ENCODE measurements at places on chromosomes 11 and 22.

- DNase-seq, result no peak
Observed at GRCh38 chr11:60910281-60910687, 3.7 kb upstream of the TMEM109 start.

GRCh38 chr11:35998634-35999033, 54.8 kb downstream of the LDLRAD3 start:
- DNase-seq, result no peak

DNA sequence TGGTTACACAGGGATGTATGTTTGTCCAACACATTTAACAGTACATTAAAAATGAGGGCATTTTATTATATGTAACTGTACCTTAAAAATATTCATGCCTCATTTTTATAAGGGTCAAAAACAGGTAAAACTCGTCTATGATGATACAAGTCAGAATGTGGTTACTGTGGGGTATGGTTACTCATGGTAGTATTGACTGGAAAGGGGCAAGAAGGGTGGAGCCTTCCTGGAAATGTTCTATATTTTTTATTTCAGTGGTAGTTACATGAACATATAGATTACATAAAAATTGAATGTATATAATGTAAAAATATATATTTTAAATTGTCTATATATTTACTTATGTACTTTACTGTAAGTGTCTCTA, 99.8 kb downstream of the STIM1 start:
- no peak for DNase-seq

- DNase-seq, result peak; percentile 31
Observed at GRCh38 chr11:36376009-36376887, 80.2 kb downstream of the PRR5L start.

DNA sequence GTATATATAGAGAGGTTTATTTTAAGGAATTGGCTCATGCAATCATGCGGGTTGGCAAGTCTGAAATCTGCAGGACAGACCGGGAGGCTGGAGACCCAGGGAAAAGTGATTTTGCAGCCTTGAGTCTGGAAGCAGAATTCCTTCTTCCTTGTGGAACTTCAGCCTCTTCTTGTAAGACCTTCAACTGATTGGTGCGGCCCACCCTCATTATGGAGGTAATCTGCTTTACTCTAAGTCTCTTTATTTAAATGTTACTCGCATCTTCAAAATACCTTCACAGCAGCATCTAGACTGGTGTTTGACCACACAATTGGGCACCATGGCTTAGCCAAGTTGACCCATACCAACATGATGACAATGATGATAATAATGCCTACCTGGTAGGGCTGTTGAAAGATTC, 17.8 kb downstream of the MB start:
- no peak for DNase-seq

DNA sequence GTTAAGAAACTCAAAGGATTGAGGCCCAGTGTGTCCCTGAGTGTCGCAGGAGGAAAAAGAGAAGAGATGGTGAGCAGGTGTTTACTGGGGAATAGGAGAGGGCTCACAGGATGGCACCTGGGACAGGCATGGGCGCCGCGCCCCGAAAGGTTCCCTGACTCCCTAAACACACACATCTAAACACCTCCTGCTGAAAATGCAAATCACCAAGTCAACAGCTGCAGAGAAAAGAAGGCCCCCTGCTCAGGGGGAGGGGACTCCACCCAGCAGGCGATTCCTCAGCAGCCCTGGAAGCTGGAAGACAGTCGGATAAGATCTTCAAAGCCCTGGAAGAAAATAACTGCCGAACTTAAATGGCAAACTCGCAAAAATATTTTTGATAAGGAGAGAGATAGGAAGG, 377.2 kb downstream of the BRD1 start:
- DNase-seq, result no peak

DNA sequence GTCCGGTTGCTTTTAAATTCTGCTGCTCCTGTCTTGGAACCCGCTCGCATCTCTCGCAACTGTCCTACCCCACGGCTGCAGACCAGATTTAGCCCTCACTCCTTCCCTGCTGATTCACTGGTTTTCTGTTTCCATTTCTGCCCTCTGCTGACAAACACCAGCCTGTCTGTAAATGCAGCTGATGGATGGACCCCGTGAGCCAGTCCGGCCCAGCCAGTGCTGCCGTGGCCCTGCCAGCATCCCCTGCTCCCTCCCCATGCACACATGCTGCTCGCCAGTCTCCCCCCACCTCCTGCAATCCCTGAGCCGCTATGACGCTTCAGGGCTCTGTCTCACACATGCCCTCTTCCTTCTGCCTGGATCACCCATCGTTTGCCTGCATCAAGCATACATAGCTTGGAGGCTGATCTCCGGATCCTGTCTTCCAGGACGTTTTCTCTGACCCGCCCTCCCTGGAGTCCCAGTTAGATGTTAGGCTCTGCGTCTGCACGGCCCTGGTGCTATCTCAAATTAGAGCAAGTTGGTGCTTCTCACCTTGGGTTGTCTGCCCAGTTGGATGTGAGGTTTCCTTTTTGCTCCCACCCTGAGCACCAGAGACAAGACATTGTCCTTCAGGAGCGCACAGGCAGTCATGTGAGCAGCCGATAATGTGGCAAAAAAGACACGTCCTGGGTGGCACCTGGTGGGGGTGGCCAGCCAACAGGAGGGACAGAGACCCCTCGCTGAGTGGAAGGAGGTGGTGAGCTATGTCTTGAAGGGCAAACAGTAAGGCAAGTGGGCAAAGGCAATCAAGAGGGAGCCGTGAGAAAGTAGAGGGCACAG, 4.3 kb upstream of the ACR start:
- no peak for DNase-seq

GRCh38 chr11:113163291-113164030, 150.9 kb upstream of the TTC12 start:
- DNase-seq, result no peak

- no peak for DNase-seq
Observed at GRCh38 chr11:118627566-118627965, 20.2 kb downstream of the PHLDB1 start.

- DNase-seq, result no peak
Observed at GRCh38 chr22:41939981-41940831, 6.7 kb downstream of the CENPM start.

DNA sequence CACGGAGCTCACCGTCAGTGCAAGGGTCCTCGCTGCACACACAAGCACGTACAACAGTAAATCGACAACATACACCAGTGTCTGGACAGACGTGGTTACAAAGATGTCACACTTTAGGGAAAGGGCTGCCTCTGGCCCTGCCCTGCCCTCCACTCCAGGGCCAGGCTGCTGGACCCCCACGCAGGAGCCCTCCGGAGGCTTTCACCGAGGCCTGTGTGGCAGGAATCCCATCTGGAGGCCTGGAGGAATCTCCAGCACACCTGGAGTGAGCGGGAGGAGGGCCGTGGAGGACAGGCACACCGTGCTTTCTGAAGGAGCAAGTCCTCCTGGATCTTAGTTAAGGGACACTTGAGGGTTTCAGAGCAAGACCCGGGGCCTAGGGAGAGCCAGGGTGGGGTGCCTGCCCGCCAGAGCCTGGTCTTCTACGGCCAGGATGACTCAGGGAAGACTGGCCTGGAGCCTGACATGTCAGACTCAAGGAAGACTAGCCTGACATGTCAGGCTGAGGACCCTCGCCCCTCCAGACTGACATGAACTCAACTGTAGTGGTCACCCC, 2.1 kb upstream of the PIM3 start:
- no peak for DNase-seq

GRCh38 chr11:117817368-117818040, 7.0 kb downstream of the FXYD2 start:
- peak; percentile 81 for DNase-seq

DNA sequence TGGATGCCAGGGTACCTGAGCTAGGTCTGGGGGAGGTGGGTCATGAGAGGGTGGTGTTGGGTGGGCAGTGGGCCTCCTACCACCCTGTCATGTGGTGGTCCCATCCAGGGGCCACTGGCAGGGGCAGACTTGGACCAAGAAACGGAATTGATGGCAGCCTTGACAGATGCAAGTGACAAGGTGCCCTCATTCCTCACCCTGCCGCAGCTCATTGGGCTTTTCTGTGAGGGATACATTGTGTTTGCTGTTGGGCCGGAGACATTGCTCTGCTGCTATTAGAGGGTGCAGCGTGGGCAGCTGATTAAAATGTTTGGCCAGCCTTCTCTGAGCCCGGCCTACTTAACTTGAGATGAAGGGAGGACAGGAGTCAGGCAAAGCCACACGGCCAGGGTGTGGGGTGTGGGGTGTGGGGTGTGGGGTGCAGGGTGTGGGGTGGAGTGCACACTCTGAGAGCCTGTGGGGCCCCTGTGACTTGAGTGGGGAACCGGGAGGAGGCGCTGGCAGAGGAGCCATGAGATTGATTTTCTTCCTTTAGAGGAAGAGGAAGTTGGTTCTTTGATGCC, 351.5 kb downstream of the TBC1D22A start:
- no peak for DNase-seq

GRCh38 chr22:46355369-46355995, 20.0 kb downstream of the TRMU start:
- DNase-seq, result peak; percentile 80

GRCh38 chr11:8287297-8287696, 23.6 kb upstream of the LMO1 start:
- DNase-seq, result no peak

DNA sequence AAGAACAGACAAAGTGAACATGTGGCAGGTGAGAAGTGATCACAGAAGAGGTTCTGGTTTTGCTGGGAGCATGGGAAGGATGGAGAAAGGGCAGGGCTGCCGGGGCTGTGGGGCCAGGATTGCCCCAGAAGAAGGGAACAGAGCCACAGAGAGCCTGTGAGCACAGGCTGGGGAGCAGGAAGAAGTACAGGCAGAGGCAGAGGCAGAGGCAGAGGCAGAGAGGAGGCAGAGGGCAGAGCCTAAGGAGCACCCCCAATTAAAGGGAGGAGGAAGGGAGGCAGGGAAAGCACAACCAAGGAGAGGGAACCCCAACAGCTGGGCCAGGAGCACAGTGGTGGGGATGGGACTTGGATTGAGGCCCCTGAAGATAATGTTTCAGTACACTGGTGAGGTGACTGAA, 51.5 kb downstream of the SGSM3 start:
- DNase-seq, result no peak

DNA sequence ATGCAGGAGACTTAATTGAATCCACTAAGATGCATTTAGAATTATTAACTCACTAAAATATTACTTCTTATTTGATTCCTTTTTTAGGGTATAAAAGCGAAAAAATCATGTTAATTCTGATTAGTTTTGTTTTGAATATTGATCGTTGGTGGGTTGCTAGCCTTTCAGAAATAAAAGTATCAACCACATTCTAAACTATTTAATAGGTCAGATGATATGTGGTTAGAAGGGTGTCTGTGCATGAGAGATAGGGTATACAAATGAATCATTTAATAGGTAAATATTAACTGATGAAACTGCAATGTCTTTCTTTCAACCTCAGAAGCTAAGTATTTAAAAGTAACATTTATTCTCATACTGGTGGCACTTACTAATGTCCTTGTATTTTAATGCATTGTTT, 515.1 kb downstream of the CNTN5 start:
- no peak for DNase-seq

- DNase-seq, result no peak
Observed at GRCh38 chr11:2734181-2735052, 34.6 kb upstream of the KCNQ1OT1 start.

DNA sequence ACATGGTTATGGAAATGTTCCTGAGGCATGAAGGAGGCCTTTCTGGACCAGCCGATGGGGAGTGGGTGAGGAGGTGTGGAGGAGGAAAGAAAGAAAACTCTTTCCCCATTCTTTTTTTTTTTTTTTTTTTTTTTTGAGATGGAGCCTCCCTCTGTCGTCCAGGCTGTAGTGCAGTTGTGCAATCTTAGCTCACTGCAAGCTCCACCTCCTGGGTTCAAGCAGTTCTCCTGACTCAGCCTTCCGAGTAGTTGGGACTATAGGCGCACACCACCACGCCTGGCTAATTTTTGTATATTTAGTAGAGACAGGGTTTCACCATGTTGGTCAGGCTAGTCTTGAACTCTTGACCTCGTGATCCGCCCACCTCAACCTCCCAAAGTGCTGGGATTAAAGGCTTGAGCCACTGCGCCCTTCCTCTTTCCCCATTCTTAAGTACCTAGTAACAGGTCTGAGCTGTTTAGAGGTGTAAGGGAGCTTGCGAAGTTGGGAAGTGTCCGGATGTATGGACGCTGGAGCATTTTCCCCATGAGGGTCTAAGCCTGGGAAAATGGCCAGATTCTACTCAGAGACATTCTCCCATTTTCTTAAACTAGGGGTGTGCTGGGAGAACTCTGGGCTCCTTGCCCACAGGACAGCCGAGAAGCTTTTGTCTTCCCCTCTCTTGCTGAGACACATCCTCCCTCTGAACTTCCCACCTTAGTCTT, 135.8 kb downstream of the TEAD1 start:
- DNase-seq, result no peak

GRCh38 chr22:37358917-37359316, 68.4 kb downstream of the ELFN2 start:
- no peak for DNase-seq

Data from HTR-8/SVneo (cell line).